Activated naive CD4-positive, alpha-beta T cell treated with anti-CD3 and anti-CD28 coated beads for 36 hours (primary cell): ENCODE measurements at places on chromosomes 16 and 17.
A peak's percentile ranks its signal among the peaks of the same experiment; 100 is the strongest.

DNA sequence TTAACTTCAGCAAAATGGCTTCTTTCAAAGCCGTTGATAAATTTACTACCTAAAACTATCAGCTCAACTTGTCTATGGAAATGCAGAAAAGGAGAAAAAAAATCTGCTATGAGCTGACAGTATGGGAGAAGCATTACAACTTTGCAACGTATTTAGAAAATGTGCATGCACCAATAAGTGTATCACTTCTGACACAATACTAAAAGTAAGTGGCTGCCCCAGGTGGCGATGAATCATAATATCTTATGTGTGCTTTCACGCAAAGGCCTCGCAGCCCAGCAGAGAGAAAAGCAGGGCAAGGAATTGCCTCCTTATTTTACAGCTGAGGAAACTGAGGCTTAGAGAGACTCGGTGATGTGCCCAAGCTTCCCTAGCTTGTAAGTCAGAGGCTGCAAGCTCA is 101.8 kb downstream of the SALL1 start:
- no peak for DNase-seq

GRCh38 chr16:49452578-49452977 is 79.0 kb downstream of the C16orf78 start:
- no peak for DNase-seq

DNA sequence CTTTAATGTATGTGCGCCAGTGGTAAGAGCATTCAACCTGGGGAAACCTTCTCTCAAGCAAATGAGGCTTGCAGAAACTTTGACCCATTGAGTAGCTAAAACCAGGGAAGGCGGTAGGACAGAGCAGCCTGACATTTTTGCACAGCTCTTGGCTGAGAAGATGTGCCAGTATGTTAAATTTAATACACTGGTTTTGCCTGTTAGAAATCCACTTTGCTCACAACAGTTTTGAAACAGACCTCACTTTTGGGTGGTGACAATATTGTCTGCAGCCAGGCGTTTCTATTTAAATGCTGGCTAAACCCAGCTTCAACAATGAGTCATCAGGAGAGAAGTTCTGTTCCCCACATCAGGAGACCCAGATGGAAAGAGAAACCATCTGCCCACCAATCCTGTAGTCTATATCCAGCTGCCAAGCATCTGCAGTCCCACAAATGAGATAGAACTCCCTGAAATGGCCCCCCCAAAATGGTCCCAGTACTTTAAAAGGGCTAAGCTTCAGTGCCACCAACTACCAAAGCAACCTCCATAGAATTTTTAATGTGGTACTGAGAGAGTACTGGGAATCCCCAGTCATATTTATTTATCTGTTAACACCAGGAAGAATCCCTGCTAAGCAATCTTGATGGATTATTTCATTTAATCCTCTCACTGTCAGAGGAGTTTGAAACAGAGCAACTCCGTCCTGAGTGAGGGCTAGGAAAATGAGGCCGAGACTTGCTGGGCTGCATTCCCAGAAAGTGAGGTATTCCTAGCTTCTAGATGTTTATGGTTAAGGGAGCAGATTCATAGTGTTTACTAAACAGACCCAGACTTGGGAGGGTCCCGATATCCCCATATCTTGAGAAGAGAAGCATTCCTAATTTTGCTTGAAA is 29.0 kb upstream of the CLEC3A start:
- DNase-seq = no peak

DNA sequence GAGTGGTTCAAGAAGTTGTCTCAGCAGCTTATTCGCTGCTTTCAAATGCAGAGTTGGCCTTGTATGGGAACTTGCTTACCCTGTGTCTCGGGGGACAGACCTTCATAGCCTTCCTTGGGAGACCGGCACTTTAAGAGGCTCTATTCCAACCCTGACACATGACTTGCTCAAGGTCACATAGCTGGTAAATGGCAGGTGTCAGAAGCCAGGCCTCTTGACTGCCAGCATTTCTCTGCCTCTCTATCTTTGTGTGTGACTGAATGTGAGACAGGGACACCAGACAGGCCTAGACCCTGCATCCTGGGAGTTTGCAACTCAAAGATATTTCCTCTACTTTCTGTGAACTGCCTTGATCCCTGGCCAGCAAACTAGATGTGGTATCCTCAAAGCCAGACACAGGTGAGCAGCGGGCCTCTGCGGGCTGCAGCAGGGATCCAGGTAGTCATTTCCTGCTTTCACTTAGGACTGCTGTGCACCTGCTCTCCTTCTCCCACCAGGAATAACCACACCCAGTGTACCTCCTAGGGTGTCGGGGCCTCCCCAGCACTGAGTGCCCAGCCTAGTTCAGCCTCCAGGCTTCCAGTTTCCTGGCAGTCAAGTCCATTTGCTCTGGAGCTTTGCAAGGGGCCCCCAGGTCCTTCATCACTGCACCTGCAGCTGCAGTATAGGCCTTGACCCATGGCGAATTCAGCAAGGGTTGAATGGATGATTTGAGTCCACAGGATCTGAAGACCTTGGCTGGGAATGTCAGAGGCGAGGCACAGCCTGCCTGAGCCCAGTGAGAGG is 116.6 kb upstream of the TNRC6C start:
- DNase-seq = no peak

DNA sequence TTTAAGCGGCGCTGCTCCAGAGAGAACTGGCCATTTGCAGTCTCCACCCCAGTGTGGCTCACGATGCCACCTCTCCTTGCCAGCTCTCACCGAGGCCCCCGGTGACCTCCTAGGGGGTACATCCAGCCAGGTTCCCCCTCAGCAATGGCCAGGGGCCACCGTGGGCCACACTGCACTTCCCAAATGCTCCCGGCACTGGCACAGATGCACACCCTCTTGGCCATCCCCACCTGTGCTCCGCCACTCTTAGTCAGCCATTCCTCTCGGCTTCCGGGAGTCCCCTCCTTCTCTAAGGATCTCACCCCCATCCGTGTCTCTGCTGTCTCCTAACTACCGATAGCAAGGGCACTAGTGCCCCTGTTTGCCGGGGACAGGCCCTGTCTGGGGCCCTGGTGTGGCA is 25.8 kb downstream of the MLYCD start:
- DNase-seq = no peak

DNA sequence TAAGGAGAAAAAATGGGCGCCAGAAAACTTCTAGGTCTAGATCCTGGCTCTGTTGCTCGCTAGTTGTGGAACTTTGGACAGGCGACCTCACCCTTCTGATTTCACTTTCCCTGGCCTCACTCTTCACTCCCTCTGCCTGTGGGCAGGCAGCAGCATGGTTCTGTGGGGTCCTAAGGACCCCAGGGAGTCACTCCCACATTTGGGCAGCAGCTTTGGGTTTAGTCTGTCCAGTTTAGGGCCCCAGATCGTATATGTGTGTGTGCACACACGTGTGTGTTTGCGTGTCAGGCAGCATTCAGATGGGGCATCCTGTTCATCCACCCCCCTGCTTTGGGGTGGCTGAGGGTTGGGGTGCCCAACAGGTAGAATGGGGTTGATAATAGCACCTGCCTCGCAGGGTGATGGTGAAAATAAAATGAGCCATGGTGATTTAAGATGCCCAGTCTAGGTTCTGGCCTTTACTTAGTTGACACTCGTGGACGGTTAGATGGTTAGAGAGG is 102.2 kb downstream of the RAB11FIP4 start:
- DNase-seq = no peak

GRCh38 chr16:48950184-48950583 is 331.5 kb downstream of the CBLN1 start:
- DNase-seq = no peak

- DNase-seq = no peak
Observed at GRCh38 chr17:40027614-40028012, 12.4 kb downstream of the CSF3 start.

DNA sequence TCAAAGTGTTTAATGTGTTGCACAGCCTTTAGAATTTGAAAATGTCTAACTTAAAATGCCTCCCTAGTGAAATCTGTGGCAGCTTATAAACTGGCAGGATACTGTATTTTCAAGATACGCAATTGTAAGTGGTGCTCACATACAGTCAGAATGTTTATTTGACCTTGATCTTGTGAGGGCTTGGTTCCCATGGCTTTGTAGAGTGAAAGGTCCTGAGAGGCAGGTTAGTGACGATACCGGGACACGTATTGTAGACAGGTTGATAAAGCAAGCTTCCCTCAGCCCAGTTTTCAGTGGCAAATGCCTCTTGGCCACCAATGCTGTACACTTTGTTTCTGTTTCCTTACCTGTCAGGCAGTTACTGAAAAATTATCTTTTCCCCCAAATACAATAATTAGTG is 426.6 kb downstream of the MAF start:
- no peak for DNase-seq

DNA sequence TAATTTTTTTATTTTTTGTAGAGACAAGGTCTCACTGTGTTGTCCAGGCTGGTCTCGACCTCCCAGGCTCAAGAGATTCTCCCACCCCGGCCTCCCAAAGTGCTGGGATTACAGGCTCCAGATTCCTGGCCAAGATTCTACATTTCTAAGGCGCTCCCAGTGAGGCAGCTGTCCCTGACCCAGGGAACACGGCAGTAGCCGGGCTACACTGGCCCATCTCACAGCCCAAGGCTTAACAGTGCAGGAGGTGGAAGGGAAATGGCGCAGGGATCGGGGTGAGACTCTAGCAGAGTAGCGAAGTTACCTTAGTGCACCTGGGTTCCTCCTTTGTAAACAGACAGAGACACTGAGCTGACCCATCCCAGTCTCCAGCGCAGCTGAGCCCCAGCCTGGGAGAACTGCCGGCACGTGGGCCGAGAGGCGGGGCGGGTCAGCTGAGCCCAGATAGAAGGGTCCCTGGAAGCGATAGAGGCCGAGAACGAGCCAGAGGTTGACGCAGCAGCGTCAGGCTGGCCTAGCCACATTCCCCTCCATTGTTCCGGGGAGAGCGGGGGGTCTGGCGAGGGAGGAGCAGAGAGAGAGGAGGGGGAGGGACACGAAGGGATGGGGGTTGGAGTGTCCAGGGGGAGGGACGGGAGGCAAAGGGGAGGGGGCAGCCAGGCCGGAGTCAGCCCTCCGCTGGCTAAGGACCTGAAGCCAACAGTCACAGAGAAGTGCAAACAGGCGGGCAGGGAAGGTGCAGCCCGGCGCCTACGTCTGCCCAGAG is 2.5 kb downstream of the CARHSP1 start:
- DNase-seq = no peak

GRCh38 chr16:57736419-57737351 is 1.1 kb downstream of the KATNB1 start:
- peak; percentile 68 for DNase-seq

DNA sequence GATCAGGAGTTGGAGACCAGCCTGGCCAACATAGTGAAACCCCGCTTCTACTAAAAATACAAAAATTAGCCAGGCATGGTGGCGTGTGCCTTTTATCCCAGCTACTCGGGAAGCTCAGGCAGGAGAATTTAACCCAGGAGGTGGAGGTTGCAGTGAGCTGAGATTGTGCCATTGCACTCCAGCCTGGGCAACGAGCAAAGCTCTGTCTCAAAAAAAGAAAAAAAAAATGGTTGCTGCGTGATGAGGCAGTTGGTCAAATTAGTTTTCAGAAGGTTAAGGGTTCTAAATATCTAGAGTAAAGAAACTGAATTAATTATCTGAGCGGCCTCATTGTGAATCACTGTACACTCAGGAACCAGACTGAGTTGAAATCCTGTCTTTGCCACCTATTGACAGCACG is 3.5 kb upstream of the CD68 start:
- no peak for DNase-seq

- no peak for DNase-seq
Observed at GRCh38 chr17:67316781-67317180, 49.6 kb downstream of the PSMD12 start.

GRCh38 chr16:27813591-27813990 is 249.9 kb downstream of the GSG1L start:
- no peak for DNase-seq

DNA sequence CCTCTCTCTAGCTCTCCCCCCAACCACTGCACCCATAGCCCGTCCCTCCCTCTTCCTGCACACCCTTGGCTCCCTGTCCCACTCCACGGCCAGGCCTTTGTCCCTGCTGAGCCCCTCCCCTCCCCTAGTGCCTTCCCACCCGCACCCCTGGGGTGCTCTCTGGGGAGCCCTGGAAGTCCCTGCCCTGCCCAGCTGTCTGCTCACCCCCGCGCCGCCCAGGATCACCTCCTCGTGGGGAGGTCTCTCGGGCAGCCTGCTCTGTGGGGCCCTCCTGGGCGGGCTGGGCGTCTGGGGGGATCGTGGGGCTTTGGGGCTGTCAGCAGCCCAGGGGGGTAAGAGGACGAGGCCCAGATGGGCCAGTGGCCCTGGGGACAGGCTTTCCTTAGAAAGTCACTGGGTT is 18.1 kb downstream of the CACNA1H start:
- no peak for DNase-seq

DNA sequence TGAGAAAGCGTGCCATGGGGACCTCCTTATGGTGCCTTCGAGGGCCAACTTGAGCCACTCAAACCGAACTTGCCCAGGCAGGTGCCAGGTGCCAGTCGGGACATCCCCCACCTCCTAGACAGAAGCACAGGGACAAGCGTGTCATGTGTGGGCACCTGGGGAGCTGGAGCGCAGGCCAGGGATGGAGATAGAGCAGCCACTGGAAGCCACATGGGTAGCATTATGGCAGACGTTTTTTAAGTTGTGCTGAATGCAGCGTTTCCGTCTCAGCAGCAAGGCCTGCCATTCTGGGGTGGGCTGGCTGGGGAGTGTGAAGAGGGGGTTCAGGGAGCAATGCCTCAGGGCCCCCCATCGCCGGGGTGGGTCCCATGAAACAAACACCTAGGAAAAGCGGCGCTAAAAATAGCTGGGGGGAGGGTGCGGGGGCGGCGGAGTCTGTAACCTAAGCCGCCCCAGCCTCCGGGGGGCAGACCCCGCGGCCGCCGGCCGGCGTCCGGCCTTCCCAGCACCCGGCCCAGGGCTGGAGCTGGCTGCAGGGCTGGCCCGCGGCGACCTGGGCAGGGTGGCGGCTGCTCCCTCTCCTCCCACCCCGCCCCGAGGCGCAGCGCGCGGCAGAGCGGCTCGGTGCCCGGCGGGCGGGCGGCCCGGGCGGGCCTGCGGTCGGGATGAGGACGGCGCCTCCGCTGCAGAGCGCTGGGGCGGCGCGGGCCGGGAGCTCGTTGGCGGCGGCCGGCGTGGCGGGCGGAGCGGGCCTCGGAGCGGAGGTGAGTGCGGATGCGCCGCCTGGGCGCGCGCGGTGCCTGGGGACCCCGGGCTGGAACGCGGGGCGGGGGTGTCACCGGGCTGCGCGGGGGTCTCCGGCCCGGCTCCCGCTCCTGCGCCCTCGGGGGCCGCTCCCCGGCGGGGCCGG is at the start of gene ZNF469:
ZNF469 (plus strand) TSS at position 469 of the 910 bp plus-strand sequence. CDS start 44,512 bp downstream, outside the sequence.
- no peak for DNase-seq

- no peak for DNase-seq
Observed at GRCh38 chr17:58086953-58087352, 3.7 kb downstream of the DYNLL2 start.
